Activated naive CD8-positive, alpha-beta T cell treated with anti-CD3 and anti-CD28 coated beads for 36 hours (primary cell): ENCODE measurements at places on chromosomes 6 and 20. TPM values are rescaled to one million over a fixed set of nuclear protein-coding genes. Genes with fewer than 3 reads are reported as not detected.
A peak's percentile ranks its signal among the peaks of the same experiment; 100 is the strongest.

DNA sequence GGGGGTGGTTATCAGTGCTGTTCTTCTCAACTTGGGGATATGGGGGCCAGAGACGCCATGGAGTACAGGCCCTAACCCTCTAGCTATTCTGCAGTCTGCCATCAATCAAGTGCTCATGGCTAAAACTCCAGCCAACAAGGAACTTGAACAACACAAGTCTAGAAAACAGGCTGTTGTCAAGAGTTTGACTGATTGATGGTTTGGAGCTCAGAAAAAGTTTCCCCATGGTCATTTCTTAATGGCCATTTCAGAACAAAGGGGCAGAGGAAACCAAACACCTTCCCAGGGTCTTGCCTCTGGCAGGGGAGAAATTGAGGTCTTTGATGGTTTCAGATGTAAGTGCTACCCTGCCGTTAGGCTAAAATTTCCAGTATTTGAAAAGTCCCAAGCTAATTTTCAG is 15.1 kb downstream of the PCK1 start:
- H3K36me3 ChIP-seq, result no peaks in the 10 kb centered on the region
- peaks cover 29% of the 10 kb centered on the region for H3K27me3 ChIP-seq
- H3K4me1 ChIP-seq, result no peaks in the 10 kb centered on the region
- H3K4me3 ChIP-seq, result no peak overlapping the region

DNA sequence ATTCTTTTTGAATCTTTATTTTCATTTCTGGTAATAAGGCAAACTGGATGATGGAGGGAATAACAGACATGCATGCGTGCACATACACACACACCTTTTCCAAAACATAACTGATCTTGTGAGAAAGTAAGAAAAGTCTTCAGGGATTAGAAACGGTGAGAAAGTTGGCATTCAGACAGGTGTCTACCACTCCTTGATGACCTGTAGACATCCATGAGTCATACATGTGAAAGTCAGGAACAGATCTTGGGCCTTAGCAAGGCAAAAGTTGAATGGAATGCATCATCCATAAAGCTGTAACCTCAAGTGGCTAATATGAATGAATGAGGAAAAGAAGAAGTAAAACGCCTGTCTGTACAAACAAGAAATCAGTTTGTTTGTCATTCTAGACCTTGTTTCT is 97.3 kb downstream of the GRIK2 start:
- no peaks in the 10 kb centered on the region for H3K36me3 ChIP-seq
- H3K4me3 ChIP-seq, result no peak overlapping the region
- no peak for DNase-seq
- H3K4me1 ChIP-seq, result no peaks in the 10 kb centered on the region

DNA sequence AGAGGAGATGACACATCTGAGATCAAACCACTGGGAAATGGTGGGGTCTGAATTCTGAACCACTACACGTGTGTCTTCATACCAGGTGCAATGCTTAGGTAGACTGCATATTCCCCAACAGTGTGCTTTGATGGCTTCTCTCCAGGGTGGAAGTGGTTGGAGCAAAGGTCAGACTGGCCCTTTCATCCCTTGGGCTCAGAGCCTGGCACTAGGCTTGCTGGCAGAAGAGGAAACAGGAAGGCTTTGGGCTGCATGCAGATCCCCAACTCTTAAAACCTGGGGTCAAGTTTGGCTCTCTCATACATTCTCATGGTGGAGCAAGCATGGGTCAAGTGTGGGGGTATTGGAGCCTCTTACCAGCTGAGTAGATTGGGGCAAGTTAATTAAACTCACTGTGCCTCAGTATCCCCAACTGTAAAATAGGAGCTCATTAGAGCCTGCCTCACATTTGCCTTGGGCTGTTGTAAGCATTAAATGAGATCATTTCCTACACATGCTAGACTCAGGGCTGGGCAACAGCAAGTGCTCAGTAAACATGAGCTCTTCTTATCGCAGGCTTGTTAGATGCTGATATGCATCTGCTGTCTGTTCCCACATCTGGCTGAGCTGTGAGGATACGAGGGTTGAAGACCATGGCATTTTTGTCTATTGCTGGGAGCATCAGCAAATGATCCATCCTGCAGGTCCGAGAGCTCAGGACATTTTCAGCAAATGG is 51.6 kb upstream of the FAM83D start:
- H3K36me3 ChIP-seq, result peaks cover 26% of the 10 kb centered on the region
- no peaks in the 10 kb centered on the region for H3K27me3 ChIP-seq
- peak overlapping the region; percentile 69 for H3K4me3 ChIP-seq
- no peak for DNase-seq

Gene PRDM13
- total RNA-seq, result 0.10 TPM

- peaks cover 2% of the 10 kb centered on the region for H3K4me1 ChIP-seq
- H3K4me3 ChIP-seq, result no peak overlapping the region
- H3K27ac ChIP-seq, result no peak overlapping the region
- no peaks in the 10 kb centered on the region for H3K36me3 ChIP-seq
- peaks cover 17% of the 10 kb centered on the region for H3K27me3 ChIP-seq
- no peak for DNase-seq
Observed at GRCh38 chr20:2171266-2171790, 69.7 kb downstream of the STK35 start.

Gene SERPINB1
- total RNA-seq, result 38.1 TPM

- peaks cover 7% of the 10 kb centered on the region for H3K27me3 ChIP-seq
- no peak overlapping the region for H3K4me3 ChIP-seq
- H3K27ac ChIP-seq, result peak overlapping the region; percentile 6
- H3K36me3 ChIP-seq, result no peaks in the 10 kb centered on the region
- peaks cover 12% of the 10 kb centered on the region for H3K4me1 ChIP-seq
- DNase-seq, result no peak
Observed at GRCh38 chr6:44161997-44162338, 3.3 kb downstream of the CAPN11 start.
